Hippocampal formation (tissue), 2 donors: ENCODE measurements at places on chromosomes 3 and 15.

GRCh38 chr3:66407611-66408218 lies 93.1 kb downstream of the LRIG1 start:
- peak; percentile 34 for DNase-seq

DNA sequence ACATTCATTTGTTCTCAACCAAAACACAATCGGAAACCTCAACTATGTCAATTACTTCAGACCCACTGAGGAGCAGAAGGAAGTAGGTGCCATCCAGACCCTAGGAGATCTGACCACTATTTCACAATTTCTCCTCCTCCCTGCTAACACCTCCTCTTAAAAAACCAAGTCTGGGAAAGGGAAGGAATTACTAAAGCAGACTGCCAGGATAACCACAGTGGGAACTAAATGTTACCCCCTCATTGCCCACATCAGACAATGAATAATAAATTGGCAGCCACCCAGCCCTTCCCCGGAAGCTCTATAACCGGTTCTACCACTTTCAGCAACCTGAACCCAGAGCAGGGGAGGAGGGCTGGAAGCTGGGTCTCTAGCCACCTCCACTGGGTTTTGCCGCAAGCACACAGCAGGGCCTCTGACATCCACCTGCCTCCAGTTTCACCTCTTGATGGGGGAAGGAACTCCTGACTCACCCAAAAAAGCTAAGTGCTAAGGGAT lies 17.6 kb downstream of the C15orf62 start:
- DNase-seq: no peak

- no peak for DNase-seq
Measured at GRCh38 chr3:37395286-37395685, 220.9 kb upstream of the LRRFIP2 start.

DNA sequence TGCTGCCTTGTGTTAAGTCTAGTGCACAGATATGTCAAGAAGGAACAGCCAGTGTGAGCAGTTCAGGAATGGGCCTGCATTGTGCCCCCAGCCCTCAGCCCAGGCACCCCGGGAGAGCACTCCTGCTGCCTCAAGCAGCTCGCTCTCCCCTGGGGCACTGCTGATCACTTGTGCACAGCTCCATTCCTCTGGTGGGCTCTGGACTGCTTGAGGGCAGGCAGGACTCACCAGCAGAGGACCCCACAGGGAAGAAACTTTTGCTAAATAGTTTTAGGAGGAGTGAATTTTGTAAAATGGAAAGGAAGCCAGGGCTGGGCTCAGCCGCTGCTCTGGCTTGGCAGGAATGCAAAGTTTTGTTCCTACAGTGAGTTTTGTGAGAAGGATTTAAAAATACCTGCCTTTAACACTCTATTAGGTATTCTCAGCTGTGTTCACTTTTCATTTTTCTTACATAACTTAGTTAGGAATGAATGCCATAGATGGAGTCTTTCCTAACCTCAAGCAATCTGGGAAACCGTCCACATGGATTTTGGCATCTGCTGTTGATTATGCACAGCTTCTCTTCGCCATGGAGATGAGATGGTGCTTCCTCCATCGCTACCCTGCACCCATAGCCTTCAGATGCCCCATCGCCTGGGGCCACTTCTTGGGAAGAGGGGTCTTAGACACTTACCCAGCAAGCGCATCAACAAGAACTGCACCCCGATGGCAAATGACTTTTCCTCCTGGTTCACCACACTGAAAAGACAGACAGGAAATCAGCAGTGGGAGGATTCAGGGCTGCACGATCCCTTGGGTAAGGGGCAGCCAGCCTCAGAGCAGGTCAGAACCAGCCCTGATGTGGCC lies 42.3 kb upstream of the RAB6B start:
- no peak for DNase-seq

DNA sequence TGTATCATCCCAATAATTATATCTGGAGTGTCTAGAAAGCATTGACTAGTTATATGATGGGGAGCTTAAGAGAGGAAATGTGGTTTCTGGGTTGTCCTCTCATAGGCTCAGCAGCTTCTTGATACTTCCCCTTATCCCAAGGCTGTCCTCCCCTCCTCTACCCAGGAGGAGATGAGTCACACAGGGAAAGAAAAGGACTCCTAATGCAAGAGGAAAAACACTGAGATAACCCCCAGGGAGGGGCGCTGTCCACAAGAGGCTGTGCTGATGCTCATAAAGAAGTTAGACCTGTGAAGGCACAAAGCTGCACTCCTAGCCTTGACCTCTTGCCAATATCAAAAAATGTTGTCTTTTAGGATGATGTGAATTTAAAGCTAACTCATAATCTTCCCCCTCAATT lies 28.8 kb upstream of the GYG1 start:
- DNase-seq: no peak

- no peak for DNase-seq
Measured at GRCh38 chr3:125032100-125032643, 23.6 kb downstream of the HEG1 start.
